ENCODE measurements at places on chromosomes 1 and 21.
A peak's percentile ranks its signal among the peaks of the same experiment; 100 is the strongest.

GRCh38 chr1:168535536-168535935 lies 8.3 kb downstream of the XCL2 start:
- DNase-seq, result no peak

DNA sequence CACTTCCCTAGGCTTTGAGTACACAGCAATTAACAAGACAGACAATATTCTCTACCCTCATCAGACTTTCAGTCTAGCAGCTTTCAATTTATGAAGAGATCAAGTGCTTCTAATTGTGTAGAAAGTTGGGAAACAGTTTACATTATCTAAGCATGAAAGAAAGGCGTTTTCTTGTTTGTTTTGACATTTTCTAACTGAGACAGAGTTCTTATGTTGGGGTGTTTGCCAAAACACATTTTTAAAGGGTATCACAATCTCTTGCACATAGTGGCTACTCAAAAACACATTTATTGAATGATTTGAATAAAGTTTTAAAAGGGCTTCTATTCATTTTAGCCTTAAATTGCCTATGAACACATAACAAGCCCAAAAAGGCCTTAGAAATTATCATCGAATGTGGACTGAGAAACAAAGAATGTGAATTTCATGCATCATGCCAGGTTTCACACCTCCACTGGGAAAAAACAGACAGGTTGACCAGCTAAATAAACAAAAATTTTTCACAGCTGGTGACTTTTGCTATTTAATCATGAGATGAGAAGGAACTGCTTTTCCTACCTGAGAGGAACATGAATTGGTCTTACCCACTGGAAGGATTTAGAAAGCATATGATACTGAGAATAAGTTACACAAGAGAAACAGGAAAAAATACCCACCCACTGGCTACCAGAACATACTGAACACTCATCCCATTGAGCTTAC lies 394.5 kb upstream of the PKN2 start:
- DNase-seq, result no peak

- DNase-seq, result no peak
These were observed 26.7 kb upstream of the GLIS1 start for GRCh38 chr1:53765657-53766056.

DNA sequence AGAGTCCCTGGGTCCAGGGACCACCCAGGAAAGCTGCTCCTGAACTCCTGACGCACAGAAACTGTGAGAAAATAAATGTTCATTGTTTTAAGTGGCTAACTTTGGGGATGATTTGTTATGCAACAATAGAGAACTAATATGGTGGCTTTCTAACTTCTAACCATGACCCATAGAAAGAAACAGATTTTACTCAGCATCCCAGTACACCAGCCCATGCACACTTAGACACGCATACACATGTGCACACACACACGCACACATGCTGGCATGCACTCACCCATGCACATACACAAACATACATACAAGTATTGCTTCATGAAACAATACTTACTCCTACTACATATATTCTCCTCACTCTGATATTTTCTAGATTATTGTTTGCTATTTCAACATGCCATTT lies 57.1 kb downstream of the NID1 start:
- DNase-seq, result no peak

- no peak for DNase-seq
These were observed 290.3 kb upstream of the B3GALT2 start for GRCh38 chr1:193476748-193477147.

GRCh38 chr21:29386803-29387202 lies 88.1 kb downstream of the BACH1 start:
- DNase-seq, result no peak

GRCh38 chr1:60051191-60051590 lies 22.4 kb downstream of the C1orf87 start:
- DNase-seq, result no peak

DNA sequence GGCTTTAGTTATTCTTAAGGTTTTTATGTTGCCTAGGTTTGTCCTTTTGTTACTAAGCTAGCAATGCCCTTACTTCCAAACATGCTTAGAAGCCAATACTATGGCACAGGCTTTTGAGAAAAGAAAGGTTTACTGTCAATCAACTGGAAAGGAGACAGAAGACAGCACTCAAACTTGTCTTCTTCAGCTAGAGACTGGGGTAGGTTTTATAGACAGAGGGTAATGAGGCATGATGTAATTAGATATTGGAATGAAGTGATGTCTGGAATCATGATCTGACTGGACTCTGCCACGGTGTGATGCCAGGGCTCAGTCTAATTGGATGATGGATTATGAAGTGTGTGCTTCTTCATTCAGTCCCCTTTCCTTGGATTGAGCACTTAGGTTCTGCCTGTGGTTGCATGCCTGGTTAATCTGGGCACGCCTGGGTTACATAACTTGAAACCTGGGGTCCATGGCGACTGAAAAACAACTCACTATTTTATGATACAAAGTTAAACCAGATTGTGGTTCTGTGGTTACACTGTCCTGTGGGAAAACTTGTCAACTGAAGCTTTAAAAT lies 625.8 kb downstream of the BRINP3 start:
- no peak for DNase-seq

GRCh38 chr21:9780441-9780937 lies 740.9 kb upstream of the TPTE start:
- no peak for DNase-seq

- no peak for DNase-seq
These were observed 272.2 kb downstream of the LMO4 start for GRCh38 chr1:87600854-87601253.

DNA sequence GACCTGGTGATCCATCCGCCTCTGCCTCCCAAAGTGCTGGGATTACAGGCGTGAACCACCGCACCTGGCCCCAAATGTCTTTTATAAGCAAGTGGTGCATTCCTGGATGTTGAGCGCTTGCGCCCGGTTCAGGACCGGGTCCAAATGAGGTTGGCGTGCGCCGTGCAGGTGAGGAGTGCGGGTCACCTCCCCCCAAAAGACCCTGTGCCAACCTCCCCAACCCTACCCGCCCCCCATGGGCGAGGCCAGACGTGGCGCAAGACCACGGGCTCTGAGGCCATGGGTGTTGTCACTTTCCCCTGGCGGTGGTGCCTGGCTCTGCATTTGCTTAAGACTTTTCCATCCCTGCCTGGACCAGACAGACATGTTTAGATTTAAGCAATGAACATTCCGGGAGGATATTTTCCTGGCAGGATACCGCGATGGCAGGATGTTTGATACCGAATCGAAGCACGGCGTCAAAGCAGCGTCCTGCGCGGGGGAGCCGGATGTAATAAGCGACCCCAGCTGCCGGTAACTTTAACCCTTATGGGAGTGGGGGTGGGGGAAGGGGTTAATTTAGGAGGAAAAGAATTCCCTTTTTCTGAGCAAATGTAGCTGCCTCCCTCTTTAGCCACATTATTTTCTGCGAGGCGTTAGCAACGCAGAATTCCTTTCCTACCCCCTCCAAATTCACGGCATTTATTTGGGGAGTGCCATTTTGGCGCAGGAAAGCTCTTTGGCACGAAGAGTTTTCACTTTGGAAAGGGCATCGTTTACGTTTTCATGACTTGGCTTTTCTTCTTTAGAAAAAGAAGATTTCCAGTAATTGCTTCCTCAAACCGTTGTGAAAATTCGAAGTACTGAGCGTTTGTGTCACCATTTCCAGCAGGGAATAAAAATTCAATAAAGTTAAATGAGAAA lies 27.8 kb upstream of the RNF187 start:
- peak; percentile 69 for DNase-seq

- DNase-seq, result no peak
These were observed 60.8 kb upstream of the USP24 start for GRCh38 chr1:55275941-55276341.

Data from GM20000 (cell line).